Effector CD4-positive, alpha-beta T cell (primary cell): ENCODE measurements at places on chromosomes 13 and 19.

DNA sequence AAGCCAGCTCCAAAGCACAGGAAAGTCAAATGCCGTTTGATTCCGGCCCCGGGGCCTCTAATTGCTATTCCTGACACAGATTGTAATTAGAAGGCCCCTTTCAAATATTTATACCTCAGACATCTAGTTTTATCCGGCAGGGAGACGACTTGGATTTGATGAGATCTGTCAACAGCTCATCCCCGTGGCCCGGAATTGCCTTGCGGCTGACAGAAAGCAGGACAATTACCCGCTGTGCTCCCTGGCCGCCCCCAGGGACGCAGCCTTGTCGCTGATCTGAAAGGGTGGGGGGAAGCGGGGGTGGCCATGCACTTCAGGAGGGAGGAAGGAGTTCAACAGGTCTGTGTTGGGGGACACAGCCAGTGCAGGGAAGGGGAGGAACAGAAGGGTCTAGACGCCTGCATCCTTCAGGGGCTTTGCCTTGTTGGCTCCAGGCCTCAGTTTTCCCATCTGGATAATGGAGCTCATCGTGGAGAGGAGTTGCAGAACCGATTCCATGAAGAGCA, 1.8 kb upstream of the SHD start:
- no peak for DNase-seq

GRCh38 chr19:49637821-49638738, 1.9 kb downstream of the RRAS start:
- DNase-seq: no peak

DNA sequence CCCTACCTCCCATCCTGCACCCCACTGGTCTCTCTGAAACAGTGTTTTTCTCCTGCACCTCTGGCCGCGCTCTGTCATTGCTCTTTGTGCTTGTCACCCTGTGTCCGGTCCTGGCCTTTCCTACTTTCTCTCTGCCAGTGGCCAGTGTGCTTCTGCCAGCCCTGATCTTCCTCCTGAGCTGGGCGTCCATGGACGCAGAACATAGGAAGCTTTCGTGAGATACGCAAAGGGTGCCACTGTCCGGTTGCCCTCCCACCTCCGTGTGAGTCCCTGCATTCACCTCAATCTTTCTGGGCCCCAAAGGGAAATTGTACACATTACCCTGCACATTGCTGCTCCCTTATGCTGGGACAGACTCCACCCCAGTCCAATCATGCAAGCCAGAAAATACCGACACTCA, 105.7 kb upstream of the SOX1 start:
- DNase-seq: no peak

- DNase-seq: no peak
Observed at GRCh38 chr19:29292153-29292552, 79.2 kb upstream of the UQCRFS1 start.

- DNase-seq: no peak
Observed at GRCh38 chr19:53007200-53007599, 6.5 kb upstream of the ERVV-1 start.

- DNase-seq: no peak
Observed at GRCh38 chr19:18863843-18864362, 32.1 kb downstream of the CERS1 start.
